HTR-8/SVneo (cell line): ENCODE measurements at places on chromosomes 6 and 20.

DNA sequence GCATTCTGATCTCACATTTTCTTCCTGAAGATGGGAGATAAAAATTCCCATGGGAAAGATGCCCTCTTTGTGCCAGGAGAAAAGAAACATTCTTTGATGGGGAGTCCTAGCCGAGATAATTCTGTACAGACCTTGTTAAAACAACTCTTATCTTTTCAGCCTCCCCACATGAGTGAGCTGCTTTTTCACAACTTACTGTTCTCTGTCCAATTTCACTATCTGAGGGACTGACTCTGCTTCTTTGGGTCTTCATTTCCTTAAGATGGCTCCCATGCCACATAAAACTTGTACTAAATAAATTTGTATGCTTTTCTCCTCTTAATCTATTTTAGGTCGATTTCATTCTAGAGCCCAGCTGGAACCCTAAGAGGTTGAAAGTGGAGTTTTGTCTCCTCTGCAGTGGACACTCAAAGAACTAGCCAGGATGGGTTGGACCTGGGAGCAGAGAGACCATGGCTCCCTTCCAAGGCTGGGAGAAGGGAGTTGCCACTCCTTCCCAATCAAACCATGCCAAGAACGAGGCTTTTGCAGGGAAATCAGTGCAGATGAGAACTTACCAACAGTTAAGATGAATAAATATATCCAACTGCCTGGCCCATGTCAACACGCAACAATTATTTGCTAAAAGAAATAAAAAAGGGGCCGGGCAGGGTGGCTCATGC is 285.8 kb upstream of the SULF2 start:
- no peak for DNase-seq

- DNase-seq, result no peak
Observed at GRCh38 chr6:129852257-129852858, 8.8 kb downstream of the TMEM244 start.

GRCh38 chr6:125831659-125832058 is 40.9 kb downstream of the NCOA7 start:
- DNase-seq, result no peak

GRCh38 chr6:93751969-93752368 is 332.6 kb upstream of the EPHA7 start:
- no peak for DNase-seq
